DND-41 (cell line): ENCODE measurements at places on chromosomes 16 and 17.
A peak's percentile ranks its signal among the peaks of the same experiment; 100 is the strongest.

GRCh38 chr16:15516609-15517008 lies 82.2 kb downstream of the BMERB1 start:
- DNase-seq: no peak

DNA sequence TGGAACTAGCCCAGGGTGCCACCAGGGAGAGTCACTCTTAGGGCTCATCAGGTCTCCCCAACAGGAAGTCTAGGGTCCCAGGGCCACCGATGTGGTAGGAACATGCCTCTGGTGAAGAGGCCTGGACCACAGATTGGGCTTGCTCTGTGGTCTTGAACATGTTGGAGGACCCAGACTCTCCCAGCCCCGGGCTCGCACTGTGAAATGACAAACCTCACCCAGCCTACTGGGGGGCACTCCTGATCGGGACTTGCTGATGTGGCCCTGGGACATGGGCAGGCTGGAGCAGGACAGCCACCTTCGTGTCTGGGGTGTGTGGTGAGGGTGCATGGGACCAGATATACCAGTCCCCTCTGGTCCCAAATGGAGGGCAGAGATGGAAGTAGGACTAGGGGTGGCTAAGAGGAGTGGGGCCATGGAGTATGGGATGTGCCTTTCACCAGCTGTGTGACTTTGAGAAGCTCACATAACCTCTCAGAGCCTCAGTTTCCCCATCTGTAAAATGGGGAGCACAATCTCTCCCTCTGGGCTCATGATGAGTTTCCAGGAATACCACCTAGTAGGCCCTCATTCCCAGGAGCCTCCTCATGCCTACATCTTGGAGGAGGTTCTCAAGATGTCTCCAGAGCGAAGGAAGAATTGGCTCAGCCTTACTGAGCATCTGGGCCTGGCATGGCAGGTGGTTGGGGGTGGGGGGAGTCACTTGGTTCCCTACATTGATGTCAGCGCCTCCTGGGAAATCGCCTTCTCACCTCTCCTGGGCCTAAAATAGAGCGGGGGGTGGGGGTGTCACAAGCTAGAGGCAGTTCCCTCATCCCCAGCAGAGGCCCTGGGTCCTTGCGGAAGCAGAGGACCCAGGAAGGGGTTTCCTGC lies 1.5 kb upstream of the ADAM11 start:
- no peak for DNase-seq

DNA sequence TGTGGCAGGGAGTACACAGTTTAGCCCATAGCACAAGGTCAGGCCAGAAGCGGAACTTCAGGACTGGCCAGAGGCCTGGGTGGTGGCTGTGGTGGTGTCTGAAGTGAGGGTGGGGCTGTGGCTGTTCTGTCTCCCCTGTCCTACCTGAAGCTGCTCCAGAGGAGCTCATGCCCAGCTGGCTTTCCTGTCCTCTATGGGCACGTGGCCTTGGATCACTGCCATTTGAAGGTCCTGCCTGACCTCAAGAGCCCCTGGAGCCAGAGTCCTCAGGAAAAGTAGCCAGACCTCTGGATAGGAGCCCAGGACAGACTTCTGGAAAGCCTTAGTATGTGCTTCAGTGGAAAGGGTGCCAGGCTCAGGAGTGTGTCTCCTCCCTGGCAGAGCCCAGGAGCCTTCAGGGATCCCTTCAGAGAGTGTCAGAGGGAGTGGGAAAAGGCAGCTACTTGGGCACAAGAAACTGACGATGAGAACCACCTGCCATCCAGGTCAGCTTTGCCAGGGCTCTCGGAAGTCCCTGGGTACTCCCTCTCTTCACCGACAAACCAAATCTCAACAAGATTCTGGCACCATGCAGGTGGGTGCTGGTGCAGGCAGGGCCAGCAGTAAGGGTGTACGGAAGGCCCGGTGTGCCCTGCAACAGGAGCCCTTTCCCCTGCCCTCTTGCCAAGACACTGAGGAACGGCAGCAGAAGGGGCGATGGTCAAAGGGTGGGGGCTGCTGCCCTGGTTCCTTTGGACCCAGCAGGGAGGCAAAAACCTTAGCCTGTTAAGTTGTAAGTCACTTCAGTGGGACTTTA lies 153.7 kb downstream of the NTN1 start:
- no peak for DNase-seq

- no peak for DNase-seq
Observed at GRCh38 chr16:55628306-55628968, 27.4 kb upstream of the SLC6A2 start.

GRCh38 chr16:13021996-13022395 lies 120.6 kb downstream of the SHISA9 start:
- no peak for DNase-seq

- no peak for DNase-seq
Observed at GRCh38 chr16:24748242-24748641, 18.8 kb downstream of the TNRC6A start.

GRCh38 chr17:56733833-56734232 lies 99.9 kb downstream of the C17orf67 start:
- DNase-seq: no peak

GRCh38 chr16:70680495-70681381 lies 5.1 kb downstream of the MTSS2 start:
- no peak for DNase-seq

GRCh38 chr17:31291820-31292219 lies 5.2 kb downstream of the OMG start:
- no peak for DNase-seq

DNA sequence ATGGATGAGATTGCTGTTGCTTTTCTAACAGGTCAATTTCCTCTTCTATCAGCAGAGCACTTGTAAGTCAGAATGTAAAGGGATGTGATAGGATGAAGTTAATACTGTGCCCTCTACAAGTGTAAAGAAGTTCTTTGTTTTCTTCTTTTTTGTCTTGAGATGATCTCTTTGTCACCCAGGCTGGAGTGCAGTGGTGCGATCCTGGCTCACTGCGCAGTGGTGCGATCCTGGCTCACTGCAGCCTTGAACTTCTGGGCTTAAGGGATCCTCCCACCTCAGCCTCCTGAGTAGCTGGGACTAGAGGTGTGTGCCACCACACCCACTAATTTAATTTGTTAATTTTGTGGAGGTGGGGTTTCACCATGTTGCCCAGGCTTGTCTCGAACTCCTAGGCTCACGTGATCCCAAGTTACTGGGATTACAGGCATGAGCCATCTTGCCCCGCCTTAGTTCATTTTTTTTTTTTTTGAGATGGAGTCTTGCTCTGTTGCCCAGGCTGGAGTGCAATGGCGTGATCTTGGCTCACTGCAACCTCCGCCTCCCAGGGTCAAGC lies 21.6 kb upstream of the KPNB1 start:
- no peak for DNase-seq

- no peak for DNase-seq
Observed at GRCh38 chr16:84366208-84366607, 2.1 kb upstream of the ATP2C2 start.

DNA sequence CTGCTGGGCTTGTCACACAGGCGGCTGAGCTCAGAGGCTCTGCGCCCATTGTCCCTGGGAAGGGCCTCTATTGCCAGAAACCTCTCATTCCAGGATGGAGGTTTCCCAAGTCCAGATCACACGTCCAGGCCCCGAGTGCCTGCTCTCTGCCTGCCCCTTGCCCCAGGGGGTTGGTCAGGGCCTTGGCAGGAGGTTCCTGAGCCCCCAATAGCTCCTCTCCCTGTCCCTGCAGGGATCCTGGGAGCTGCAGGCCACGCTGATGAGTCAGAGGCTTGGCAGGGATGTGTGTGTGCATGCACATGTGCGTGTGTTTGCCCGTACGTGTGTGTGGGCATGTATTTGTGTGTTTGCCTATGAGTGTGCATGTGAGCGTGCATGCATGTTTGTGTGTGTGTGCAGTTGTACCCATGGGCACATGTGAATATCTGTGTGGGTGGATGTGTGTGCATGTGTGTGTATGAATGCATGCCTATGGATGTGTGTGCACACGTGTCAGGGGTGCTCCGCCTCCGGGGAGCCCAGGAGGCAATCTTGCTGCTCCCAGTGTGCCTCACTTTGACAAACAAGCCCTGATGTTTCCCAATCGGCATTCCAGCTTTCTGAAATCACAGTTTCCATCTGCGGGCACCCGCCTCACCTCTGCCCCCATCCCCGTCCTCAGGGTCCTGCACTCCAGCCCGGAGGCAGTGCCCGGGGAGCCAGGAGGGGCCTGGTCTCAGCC lies 98.4 kb upstream of the GSE1 start:
- no peak for DNase-seq

DNA sequence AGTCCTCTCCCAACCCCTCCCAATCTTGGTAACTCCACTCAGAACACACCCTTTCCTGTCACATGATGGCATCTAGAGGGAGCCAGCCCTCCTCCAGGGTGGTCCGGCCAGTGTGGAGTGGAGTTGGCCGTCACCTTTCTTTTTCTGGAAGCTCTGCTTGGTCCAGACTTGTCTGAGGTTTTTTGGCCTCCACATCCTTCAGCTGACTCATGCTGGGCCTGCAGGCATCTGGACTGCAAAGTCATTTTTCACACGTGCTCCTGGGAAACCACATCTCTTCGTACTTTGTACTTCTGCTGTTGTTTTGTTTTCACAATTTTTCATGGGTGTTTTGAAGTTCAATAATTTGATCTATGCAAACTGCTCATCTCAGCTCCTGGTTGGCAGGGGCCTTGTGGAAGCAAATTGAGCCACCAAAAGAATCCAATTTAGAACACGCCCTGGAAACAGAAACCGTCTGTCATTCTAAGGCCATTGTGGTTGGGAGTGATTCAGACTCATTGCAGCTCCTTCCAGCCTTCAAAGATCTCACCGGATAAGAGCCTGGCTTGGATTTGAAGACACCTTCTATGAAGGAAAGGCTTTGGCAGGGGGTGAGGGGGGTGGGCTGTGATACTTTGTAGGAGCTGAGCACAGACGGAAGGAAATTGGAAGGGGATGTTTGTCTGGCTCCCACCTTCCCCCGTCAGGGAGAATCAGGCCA lies 42.4 kb upstream of the NF1 start:
- DNase-seq: no peak

DNA sequence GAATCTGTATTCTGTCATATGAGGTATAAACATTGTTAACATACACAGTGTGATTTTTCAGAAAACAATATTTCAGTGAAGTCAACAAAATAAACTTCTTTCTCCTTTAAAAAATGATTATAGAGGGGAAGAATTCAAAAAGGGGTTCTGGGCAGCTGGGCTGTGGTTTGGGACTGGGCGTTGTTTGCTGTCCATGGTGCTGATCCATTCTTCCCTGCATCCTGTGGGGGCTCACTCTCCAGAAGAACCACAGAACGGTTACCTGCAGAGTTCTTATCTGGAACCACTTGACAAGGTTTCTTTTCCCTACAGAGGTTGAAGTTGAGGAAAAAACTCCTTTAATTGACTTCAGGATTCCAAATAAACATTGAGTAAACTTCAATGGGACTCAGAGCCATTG lies 1091.0 kb downstream of the CDH8 start:
- peak; percentile 32 for DNase-seq

- DNase-seq: peak; percentile 63
Observed at GRCh38 chr16:67562918-67563707, 787 bp downstream of the CTCF start.

DNA sequence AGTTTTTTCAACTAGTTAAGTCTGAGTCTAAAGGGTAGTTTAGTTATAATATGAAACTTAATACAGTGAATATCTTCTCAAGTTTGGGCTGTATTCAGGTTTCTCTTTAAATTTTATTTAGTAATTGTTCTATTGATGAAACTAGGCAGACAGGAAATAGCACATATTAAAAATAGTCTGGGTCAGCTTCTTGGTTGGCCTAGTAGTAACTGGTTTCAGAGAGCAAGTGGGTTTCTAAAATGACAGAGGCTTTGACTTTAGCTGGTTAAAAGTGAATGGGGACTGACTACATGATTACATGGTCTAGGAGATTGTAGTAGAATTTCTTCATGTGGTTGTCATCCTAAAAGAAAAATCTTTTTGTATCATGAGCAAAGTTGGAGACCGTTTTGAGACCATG lies 46.8 kb downstream of the OMG start:
- DNase-seq: no peak

DNA sequence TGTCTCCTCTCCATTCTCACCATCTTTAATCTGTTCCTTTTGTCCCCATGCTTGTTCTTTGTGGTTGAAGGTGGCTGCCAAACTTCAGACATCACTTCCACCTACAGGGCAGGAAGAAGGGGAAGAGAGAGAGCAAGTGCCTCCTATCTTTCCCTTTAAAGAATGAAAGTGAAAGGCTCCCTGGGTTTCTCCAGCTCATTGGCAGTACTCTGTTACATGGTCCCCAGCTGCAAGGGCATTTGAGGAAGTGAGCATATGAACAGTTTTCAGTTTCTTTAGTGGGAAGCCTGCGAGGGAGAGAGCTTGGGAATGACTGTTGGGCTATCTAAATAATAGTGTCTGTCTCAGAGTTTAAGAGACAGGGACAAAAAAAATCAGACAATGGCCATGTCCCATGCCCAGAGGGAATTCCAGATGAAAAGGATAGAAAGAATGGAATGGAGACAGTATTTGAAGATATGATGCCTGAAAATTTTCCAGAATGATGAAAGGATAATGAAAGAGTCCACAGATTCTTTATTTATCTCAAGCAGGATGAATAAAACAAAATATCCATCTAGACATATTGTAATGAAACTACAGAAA lies 159.9 kb downstream of the LGALS9B start:
- no peak for DNase-seq

GRCh38 chr17:7947651-7948050 lies 15.6 kb downstream of the CNTROB start:
- DNase-seq: no peak

DNA sequence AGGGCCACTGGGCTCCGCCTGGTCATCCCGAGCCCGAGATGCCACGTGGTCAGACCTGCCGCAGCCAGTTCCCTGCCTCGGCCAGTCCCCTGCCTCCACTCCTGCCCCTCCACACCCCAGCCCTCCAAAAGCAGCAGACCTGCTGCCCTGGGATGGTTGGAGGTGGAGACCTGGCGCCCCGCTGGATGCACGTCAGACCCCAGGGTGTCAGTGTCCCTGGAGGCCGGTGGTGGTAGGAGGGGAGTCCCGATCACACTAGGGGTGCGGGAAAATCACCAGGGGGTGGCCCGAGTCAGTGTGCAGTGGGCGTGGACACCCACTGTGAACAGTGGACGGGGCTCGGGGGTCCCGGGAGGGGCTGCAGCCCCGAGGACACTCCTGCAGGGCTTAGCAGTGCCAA lies 26.9 kb downstream of the TPSG1 start:
- no peak for DNase-seq

- DNase-seq: no peak
Observed at GRCh38 chr16:73285436-73286201, 237.7 kb upstream of the ZFHX3 start.

DNA sequence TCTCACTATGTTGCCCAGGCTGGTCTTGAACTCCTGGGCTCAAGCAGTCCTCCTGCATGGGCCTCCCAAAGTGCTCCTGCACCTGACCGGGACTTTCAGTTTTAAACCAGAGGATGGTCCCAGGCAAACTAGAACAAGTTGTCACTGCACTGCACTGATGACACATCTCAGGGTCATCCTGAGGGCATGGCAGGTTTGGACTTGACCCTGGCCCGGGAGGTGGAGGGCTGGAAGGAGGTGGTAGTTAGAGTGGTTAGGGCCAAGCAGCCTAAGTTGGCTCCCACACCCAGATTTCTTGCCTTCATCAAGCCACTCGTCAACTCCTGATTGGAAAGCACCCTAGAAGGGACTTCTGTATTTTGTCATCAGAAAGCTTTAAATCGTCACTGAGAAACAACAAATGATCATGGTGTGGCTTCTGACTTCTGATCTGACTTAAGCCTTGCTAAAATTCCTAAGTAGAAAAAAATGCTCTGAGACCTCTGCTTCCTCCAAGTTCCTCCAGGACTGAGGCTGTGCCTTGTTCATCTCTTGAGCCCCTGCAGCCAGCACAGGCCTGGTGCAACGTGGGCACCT lies 43.5 kb downstream of the EMP2 start:
- no peak for DNase-seq
